ENCODE measurements at places on chromosomes 3 and 15. TPM values are rescaled to one million over a fixed set of nuclear protein-coding genes. Genes with fewer than 3 reads are reported as not detected.

The JAGN1 gene
- total RNA-seq, result 33.1 TPM

The TFRC gene
- 87.7 TPM for total RNA-seq

The SLC33A1 gene
- 62.5 TPM for total RNA-seq

DNA sequence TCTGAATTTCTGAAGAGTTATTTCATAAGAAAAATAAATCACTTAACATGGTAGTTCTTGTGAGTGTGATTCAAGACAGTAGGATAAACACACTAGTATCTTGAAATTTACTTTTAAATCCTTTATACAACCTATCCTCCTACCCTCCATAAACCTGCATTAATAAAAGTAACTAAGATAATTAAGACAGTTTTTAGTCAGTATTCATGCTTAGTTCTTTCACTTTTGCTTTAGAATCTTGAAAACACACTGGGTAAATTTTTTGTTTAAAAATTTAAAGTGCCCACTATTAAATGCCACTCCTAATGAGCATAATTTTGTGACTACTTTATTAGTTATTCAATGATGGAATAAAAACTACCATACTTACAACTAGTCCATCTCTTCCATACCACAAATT, 28.8 kb downstream of the GOLIM4 start:
- no peak for DNase-seq

The PLA1A gene
- total RNA-seq, result 3.1 TPM

GRCh38 chr3:179958759-179959158, 78.0 kb downstream of the PEX5L start:
- DNase-seq, result no peak

The SKOR1 gene
- total RNA-seq, result 0.49 TPM

The POPDC2 gene
- 5.4 TPM for total RNA-seq

The NR2E3 gene
- total RNA-seq, result 1.0 TPM

GRCh38 chr3:107999215-107999775, 91.5 kb downstream of the CD47 start:
- no peak for DNase-seq

DNA sequence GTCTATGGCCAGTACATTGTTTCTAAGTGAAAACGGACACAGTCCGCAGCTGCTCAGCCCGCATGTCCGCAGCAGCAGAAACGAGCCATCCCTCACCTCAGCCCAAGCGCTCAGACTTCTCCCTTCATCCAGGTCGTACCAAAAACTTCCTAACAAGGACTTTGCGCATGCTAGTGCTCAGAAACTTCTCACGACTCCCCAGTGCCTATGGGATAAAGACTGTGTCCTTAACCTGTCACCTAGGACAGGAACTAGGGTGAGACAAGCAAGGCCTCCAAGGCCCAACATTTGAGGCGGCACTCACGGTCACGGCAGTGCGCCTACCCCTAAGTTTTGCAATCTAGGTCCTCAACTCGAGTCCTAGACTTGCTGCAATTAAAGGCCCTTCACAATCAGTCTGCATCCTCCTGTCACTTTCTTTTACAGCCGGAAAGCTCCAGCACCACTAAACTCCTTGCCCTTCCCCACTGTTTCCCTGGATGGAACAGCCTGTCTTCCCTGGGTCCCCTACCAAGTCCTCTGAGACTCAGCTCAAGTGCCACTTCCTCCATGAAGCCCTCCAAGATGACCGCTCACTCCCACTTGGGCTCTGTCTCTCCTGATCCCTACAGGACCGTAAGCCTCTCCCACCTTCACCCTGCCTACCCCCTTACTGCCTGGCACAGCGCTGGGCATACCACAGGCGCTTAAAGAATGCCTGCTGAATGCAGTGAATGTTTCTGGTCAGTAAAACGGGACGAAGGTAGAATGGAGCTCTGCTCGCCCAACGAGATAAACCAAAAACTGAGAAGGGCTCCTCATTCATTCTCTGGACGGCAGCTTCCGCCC, 1.2 kb downstream of the CLN6 start:
- DNase-seq, result no peak

DNA sequence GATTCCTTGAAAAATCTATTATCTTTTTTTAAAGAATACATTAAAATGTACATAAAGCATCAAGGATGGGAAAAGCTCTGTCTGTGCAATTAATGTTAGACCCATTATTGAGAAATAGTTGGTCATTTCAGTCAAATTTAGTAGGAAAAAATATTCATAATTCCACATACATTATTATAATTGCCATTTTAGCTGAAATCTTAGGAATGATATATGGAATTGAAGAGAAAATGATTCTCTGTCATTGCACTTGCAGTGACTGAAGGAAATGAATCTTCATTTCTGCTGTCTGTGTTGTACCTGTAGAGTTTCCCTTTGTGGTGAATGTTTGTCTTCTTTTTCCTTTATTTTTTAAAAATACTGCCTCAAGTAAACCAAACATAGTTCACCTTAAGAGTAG, 473.9 kb downstream of the C3orf38 start:
- no peak for DNase-seq

The IMPG2 gene
- 0.24 TPM for total RNA-seq

- peak; percentile 40 for DNase-seq
Measured at GRCh38 chr3:66047311-66048050, 8.8 kb upstream of the MAGI1 start.

The KLHDC8B gene
- 47.0 TPM for total RNA-seq

DNA sequence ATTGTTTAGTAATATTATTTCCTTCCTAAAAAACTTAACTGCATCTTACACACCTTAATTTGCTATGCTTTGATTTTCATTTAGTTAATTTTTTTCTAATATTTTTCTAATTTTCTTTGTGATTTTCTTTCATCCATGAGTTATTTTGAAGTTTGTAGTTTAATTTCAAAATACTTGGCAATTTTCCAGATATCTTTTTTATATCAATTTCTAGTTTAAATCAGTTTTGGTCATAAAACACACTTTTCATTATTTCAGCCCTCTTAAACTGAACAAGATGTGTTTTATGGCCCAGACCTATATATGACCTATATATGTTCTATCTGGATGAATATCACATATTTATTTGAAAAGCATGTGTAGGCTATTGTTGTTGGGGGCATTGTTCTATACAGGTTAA, 759.9 kb upstream of the SGO1 start:
- no peak for DNase-seq

The SLC9C1 gene
- not detected for total RNA-seq

DNA sequence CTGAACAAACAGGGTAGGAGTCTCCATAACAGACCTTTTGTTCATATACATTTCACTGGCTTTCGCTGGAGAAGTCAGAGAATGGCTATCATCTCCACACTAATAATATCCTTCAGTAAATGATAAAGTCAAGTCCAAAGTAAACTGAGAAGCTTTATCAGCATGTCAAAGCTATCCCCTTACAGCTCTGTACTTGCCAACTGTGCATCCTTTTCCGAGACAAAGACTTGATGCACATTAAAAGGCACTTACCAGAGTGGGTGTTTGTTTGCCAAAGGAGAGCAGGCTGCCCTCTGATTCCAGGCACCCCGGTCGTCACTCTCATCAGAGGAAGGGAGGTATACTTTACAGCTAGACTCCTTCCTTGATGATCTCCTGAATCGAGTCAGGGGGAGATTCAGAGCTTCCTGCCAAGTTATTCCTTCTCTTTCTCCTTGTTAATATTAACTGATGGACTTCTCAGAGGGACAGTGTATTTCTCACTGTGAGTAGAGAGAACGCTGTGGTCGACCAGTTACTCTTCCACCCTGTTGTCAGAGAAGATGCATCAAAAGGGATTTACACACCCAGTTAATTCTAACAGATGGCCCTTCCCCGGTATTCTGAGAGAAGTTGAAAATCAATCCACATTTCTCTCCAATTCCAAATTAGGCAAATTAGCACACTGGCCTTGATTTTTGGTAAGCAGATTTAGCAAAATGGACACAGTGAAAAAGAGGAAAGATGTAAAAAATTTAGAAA, 504.7 kb upstream of the NR2F2 start:
- DNase-seq, result no peak

- no peak for DNase-seq
Measured at GRCh38 chr3:2765002-2765579, 345.1 kb downstream of the IL5RA start.

- DNase-seq, result no peak
Measured at GRCh38 chr3:11282250-11283138, 10.3 kb downstream of the ATG7 start.

The ATP13A5 gene
- total RNA-seq, result 3.0 TPM

The FRMD5 gene
- 0.94 TPM for total RNA-seq

- no peak for DNase-seq
Measured at GRCh38 chr3:129449279-129450115, 9.5 kb downstream of the IFT122 start.

DNA sequence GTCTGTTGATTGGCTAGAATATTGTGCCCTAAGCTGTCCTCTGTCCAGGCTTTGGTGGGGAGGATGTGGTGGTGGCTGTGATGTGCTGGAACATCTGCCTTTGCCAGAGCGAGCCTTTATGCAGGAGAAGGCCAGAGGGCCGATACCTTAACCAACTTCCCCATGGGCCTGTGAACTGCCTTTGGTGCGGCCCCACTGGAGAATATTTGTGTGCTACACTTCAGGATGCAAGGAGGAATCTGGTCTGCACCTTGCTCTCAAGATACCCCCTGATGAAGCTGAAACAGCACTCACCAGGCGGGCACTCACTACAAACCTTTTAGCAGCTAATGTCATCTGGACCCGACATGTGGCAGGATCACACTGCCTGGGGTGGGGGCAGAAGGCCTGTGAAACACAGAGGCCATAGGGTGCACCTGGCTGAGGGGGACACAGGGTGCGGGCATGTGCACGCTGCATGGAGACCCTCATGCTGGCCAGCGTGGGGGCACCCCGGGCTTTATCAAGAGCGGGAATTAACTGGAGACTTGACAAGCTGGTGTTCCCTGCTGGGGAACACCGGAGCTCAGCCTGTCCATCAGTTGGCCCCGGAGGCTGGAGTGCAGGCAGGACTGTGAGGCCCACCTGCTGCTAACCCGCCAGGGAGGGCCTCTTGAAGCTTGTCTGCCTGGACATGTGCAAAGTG, 16.4 kb downstream of the PRR23E start:
- DNase-seq, result no peak

The TMEM40 gene
- not detected for total RNA-seq

The NLGN1 gene
- 2.4 TPM for total RNA-seq

The CFAP20DC gene
- 0.67 TPM for total RNA-seq

The HRG gene
- total RNA-seq, result 0.34 TPM

The CAPN3 gene
- total RNA-seq, result 4.1 TPM

The CADPS gene
- total RNA-seq, result 1.6 TPM

DNA sequence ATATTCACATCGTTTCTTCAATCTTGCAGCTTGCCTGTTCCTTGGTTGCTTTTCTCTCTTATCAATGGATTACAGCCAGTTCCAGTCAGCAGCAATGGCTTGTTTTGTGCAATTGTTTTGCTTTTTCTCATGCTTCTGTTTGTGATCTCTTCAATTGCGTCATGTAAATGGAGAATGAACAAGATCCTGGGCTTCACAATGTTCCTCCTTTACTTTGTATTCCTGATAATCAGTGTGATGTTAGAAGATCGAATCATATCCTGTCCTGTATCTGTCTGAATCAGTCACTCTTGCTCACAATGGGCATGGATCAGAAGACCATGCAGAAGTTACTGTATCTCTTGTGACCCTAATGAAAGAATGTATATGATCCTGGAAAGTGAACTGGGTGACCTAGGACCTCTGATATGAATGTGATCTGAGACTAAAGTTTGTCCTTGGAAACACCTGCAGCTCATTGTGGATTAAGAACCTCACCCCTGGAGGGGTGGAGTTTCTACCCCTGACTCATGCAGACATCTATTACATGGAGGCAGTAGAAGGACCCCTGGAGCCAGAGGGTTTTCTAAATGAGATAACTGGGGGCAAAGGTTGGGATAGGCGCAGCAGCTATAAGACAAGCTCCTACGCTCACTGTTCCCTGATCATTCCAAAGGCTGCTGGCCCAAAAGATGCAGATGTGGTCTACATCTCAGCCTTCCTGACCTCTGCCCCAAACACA, 32.2 kb downstream of the SLC24A1 start:
- DNase-seq, result no peak

The DHX36 gene
- total RNA-seq, result 106 TPM

DNA sequence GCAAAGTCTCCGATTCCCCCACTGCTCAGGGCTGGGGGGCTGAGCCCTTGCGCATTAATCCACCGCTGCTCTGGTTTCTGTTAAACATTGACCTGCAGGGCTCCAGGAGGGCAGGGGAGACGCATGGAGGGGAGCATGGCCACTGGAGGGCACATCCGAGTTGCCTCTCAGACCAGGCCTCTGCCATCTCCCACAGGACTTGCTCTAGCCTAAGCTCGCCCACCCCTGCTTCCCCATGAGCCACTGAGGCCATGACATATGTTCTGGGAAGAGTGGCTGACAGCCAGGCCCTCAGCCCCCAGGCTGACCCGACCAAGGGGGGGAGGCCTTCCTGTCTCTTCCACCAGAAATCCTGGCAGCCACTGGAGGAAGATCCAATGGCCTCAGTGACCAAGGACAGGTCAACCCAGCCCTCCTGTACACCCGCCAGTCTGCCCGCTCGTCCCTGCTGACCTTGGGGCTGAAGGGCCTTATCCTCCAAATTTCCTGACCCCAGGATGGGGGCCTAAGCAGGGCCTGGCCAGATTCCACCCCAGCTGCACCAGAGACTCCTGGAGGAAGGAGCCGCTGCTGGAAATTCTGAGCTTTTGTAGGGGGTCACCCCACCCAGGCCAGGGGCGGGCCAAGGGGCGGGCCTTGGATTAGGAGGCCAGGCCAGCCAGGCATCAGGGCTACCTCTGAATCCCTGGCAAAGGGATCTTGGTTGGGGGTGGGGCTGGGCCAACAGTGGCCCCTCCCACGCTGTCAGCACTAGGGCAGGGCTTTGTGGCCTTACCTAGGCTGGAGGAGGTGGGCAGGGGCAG, at the start of gene HYAL1:
HYAL1 (minus strand) TSS at position 562 of the 803 bp plus-strand sequence. CDS start 618 bp downstream, outside the sequence.
- DNase-seq, result peak; percentile 42

DNA sequence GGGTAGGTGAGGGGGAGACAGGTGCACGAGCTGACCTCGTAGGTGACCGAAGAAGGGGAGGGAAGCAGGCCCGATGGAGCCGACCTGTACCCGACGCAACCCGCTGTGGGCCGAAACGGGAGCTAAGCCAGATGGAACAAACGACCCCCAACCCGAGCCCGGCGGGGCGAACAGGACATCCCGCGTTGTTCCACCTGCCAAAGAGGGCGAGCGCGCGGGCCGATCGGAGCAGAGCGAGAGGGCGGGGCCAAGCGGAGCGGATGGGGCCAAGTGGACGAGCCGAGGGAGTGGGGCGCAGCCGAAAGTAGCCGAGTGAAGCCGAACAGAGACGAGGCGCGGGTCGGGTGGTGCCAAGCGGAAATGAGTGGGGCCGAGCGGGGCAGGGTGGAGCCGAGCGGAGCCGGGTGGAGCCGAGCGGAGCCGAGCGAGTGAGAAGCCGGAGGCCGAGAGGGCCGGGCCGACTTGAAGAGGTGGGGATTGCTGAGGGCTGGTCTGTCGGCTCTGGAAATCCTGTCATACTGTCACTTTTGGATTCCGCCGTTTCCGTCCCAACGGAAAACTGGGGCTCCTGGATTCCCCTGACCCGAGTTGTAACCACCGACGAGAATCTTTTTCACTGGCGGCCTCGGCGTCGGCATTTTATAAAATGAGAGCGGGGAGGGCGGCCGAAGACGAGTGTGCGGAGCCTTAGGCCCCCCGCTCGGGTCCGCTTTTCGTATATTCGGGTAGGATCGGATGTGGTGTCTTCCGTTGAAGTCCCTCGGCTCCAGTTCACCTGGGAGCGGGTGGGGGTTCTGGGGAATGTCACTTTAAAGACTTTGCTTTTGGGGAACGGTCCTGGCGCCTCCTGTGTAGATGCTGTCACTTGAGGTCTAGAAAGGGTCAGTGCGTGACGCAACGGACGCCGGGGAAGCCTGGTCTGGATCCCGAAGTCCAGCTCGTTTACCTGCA, 15.6 kb upstream of the WNT7A start:
- DNase-seq, result peak; percentile 95
